ENCODE measurements at places on chromosomes 6 and 20.

DNA sequence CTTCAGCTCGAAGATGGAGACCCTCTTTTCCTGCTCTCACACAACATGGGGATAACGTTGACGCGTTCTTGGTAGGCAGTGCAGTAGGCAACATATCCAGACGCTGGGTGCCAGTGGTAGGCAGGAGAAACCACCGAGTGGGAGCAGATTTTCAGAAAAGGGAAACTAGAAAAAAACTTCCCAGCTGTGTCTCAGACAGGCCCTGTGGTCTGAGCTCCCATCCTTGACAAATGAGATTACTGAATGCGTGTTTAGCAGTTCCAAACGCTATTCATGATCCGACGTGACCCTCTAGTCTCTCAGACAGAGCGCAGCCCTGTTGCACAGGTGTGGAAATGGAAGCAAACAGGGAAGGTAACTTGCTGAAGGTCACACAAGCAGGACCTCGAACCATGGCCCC lies 83.9 kb upstream of the DUSP22 start:
- no peak for DNase-seq

- DNase-seq: no peak
These were observed 32.7 kb downstream of the LRRC1 start for GRCh38 chr6:53827531-53827930.

DNA sequence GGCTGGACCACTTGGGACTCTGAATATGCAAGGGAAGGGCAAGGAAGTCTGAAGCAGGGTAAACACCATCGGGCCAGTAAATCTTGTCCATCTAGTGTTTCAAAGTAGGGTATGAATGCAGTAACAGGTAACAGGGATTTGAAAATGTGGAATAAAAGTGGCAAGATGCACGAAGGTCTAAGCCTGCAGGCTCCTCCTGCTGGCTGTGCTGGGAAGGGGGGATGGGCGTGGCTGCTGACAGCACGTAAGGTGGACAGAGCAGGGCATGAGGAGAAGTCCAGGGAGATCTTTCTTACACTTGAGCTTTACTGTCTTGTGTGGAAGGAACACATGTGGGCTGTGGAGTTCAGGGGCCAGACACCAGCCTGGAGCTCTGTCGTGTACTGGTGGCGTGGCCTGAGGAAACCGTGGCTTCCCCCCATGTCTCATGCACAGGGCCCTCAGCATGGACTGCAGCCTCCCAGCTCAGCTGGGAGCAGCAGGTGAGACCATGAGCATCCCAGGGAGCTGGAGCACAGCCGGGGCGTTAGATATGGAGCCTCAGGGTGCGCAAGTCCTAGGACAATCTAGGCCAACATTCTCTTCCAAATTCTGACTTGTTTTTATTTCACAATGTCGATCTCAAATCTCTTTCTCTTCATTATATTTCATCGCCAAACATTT lies 84.5 kb downstream of the SLC22A23 start:
- no peak for DNase-seq

- no peak for DNase-seq
These were observed 210.4 kb upstream of the PHACTR1 start for GRCh38 chr6:12506159-12506558.

- DNase-seq: no peak
These were observed 328.1 kb downstream of the HACE1 start for GRCh38 chr6:104531646-104532045.

- peak; percentile 41 for DNase-seq
These were observed 1.3 kb downstream of the CARMIL1 start for GRCh38 chr6:25280344-25281074.

DNA sequence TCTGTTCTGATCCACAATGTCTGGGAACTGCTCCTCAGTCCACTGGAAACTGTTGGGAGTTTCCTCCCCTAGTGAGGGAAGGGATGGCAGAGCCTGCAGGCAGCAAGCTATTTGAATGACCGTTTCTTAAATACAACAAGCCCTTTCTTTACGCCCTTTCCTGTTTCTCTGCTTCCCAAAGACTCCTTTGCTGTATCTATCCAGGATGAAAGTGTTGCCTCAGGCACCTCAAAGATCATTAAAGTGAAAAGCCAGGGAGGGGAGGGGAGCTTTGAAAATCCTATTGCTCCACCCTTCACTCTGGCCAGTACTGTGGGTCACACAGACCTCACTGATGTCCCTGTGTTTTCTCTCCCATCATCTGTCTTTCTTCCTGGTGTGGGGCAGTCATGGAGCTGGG lies 213.1 kb downstream of the RNF144B start:
- DNase-seq: no peak

- no peak for DNase-seq
These were observed 8.8 kb downstream of the RPS6KA2 start for GRCh38 chr6:166618251-166618650.

DNA sequence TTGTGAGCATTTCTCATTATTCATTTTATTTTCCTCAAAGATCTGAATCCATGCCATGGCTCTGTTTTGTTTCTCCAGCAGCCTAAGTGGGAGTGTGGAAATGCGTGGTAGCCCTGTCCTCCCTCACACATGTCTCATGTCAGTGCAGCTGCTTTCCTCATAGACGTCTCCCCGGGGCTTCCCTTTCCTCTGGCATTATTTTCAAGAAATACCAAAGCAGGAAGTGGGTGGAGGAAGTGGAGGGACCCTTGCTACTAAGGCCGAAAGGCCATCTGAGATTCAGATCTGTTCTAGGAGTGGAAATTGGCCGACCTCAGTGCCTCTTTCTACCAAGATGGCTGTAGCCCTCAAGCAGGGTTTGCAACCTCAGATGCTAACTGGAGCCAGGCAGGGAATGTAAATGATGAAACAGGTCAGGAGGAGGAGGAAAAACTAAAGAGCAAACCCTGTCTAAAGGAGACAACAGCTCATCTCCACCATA lies 420.9 kb upstream of the PLCB4 start:
- DNase-seq: no peak

- no peak for DNase-seq
These were observed 122.6 kb downstream of the TNFRSF21 start for GRCh38 chr6:47187113-47187512.

- DNase-seq: no peak
These were observed 145.3 kb upstream of the ECI2 start for GRCh38 chr6:4280707-4281106.

DNA sequence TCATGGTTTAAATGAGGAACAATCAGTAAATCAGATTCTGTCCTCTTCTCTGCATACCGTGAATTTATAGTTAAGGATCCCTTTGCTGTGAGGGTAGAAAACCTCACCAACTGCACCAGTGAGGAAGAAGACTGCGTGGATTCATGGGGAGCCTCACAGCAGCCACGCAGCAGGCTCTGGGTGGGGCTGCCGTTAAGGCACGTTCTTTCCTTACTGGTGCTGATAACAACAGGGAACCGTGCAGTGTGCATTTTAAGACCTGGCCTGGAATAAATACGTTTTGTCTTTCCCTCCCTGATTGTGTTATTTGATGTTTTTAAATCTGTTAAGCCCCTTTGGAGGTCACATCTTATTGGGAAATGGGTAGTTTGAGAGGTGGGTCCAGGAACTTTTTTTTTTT lies 17.6 kb upstream of the MYLK2 start:
- no peak for DNase-seq

DNA sequence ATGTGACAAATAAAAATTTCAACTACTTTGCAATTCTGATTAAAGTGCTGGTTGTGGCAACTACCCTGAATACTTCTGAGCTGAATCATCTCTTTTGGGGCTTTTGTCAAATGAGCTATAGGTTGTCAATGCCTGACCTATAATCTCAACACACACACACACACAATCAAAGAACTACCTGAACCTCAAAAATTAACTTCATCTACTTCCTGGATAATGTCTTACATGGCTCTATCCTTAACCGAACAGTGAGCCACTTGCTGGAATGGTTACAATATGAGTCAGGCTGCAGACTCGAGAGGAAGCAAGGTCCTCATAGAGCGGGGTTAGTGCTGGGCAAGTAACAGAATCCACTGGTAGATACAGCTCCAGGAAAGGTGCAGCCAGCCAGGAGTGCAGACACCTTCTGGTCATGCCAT lies 70.6 kb upstream of the DST start:
- DNase-seq: no peak

DNA sequence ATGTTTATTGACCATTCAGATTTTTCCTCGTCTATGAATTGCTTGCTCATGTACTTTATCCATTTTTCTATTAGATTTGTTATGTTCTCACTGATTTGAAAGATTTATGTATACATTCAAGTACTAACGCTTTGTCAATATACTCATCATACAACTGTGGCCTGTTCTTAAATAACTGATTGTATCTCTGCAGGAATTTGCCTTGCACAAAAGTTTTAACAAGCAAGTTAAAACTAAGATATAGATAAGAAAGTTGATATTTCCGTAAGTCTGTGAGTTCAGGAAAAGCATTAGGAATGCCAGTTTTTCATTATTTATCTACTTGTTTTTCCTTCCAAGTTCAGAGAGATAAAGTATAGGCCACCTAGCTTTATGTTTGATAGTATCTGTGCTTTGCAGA lies 95.2 kb downstream of the PDE7B start:
- DNase-seq: no peak

- DNase-seq: no peak
These were observed 143.7 kb upstream of the SLC22A16 start for GRCh38 chr6:110620065-110620464.

- no peak for DNase-seq
These were observed 12.5 kb upstream of the PCK1 start for GRCh38 chr20:57548177-57549058.

All from SK-N-SH (cell line).